NCI-H524 treated with DMSO at 0.1 percent for 48 hours (cell line): ENCODE measurements at places on chromosomes 1 and 21.

GRCh38 chr1:50703240-50703639, 256.8 kb downstream of the FAF1 start:
- no peak for DNase-seq

GRCh38 chr1:100268202-100268601, 2.2 kb downstream of the RTCA start:
- no peak for DNase-seq

DNA sequence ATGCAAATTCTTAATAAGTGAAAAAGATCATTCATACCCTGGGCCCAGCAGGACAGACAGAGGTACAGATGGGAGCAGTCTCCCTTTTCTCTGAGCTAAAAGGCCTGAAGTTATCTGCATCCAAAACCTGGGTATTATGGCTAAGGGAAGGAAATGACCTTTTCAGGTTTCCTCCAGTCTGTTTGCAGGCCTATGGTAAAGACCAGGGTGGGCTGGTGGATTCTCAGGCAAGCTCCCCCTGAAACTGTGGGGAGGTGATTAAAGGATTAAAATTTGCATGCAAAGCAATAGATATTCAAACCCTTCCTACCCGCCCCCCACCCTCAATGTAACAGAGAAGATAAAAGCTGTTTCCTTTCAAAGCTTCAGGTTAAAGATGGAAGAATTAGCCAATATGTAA, 471.8 kb upstream of the RUNX1 start:
- no peak for DNase-seq

DNA sequence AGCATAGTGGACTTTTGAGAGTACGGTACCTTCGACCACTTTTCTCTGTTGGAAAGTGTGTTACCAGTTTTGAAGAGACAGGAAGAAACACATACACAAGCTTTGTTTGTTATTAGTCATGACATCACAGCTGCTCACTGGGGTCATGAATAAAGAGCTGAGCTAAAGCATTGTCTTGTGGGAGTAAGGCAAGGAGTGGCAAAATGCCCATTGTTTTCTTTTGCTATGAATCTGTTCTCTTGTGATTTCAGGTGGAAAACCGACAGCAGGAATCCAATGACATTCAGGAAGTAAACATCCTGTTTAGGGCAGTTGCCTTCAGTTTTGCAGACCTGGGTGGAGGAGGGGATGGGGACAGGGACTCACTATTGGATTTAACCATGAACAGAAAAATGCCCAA, 66.2 kb downstream of the RGL1 start:
- DNase-seq: no peak

DNA sequence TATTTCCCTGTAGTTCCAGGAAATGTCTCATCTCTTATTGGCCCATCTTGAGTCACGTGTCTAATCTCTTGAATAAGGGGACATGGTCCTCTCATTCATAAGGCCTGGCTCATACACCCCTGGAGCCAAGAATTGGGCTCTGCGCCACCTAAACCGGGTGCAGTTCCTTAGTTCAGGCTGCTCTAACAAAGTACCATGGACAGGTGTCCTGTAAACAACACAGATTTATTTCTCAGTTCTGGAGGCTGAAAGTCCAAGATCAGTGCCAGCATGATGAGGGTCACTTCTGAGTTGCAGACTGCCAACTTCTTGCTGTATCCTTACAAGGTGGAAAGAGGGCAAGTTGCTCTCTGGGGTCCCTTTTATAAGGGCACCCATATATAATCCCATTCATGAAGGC, 60.2 kb upstream of the VAMP3 start:
- DNase-seq: no peak

- DNase-seq: no peak
These were observed 801 bp upstream of the GORAB start for GRCh38 chr1:170530972-170531757.

- no peak for DNase-seq
These were observed 5.3 kb upstream of the WNT9A start for GRCh38 chr1:227953022-227953412.

- DNase-seq: no peak
These were observed 41.7 kb upstream of the COA6 start for GRCh38 chr1:234331507-234331906.

GRCh38 chr1:76269155-76269554, 194.6 kb downstream of the ST6GALNAC3 start:
- DNase-seq: peak; percentile 5

DNA sequence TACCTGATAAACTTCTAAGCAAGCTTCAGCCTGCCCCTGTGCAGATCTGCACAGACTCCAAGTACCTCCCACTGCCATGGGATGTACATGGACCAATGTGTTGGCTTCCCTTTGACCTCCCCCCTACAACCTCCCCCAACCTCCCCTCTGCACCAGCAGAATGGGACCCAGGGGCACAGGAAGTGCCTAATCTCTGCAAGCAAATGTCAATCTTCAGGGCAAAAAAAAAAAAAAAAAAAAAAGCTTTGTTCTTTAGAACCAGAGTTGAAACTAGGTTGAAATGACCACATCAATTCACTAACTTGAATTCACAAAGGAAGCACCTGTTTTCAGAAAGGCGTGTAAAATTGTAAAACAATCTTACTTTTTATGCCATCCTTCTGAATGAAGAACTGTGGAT, 53.9 kb upstream of the TIAM1 start:
- DNase-seq: no peak

GRCh38 chr1:151860504-151861187, 7.1 kb upstream of the THEM5 start:
- DNase-seq: no peak

DNA sequence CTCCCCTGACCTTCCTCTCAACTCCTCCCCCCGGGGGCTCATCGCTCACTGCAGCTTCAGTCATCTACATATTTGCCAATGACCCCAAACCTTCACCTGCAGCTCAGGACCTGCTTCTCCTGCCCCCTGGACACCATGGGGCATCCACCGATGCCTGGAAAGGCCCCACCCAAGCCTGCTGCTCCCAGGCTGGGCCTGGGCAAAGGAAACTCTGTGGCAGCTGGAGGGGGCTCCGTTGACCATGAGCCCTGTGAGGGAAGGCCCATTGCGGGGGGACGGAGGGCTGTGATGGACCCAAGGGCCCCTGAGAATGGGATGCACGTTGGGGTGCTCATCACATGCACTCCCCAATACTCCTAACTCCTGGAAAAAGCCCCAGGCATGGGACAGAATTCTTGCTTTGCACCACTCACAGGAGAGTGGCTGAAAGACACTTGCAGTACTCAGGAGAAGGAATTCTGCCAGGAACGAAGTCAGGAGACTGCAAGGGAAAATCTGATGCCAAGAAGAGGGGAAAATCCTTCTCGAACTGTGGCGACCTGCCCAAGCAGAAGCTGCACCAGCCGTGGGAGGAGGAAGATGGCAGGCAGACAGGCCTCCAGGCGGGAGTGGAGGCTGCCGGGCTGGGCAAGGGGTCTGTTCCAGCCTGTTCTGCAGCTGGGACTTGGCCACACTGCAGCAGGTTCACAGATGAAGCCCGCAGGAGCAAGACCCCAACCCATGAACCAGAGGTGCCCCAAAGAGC, 18.4 kb downstream of the MATN1 start:
- DNase-seq: no peak

GRCh38 chr1:77632216-77632615, 50.2 kb downstream of the ZZZ3 start:
- DNase-seq: no peak

DNA sequence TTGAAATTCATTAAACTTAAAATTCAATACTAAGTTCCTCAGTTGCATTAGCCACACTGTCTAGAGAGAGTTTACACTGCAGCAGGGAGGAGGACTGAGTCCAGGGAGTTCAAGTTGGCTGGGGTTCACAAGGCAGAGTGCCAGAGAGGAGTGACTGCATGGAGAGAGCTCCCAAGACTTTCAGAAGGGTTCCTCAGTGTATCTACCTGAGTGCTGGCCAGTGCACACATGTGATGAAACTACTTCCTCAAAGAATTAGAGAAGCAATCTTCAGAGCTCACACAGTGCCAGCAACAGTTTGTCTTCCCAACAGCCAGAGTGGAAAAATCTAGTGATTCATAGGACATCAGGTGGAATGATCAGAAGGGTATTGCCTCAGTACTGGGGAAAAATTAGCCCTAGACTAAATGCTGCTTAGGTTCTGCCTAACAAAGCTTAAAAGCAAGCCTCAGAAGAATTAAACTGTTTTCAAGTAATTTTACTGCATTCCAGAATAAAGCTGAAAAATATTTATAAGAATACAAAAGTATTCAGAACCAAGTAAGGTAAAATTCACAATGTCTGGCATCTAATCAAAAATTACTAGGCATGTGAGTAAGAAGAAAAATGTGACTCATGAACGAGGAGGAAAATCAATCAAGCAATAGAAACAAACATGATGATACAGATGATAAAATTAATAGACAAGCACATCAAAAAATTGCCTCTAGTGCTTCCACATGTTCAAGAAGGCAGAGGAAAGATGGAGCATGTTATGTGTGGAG, 10.4 kb upstream of the WNT3A start:
- DNase-seq: no peak

GRCh38 chr1:185291159-185291558, 25.9 kb downstream of the IVNS1ABP start:
- no peak for DNase-seq

DNA sequence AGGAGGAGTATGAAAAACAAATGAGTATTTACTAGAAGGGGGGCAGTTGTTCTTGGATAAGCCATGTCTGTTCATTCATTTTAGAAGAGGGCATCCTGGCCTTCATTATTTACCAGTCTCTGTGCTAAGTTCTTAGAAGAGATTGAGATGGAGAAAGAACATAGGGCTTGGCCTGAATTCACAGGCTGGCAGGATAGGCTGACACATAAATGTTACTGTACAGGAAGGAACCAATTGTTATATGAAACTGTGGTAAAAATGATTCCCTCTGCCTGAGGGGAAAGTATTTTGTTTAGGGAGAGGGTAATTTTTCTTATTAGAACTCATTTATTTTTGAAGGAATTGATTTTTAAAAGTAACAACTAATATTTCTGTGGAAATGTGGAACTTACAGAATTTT, 99.5 kb downstream of the MAN1A2 start:
- no peak for DNase-seq

- no peak for DNase-seq
These were observed 20.5 kb upstream of the FRRS1 start for GRCh38 chr1:99786751-99787501.

GRCh38 chr1:116439701-116440100, 66.7 kb downstream of the ATP1A1 start:
- no peak for DNase-seq

- no peak for DNase-seq
These were observed 9.0 kb downstream of the TRAF5 start for GRCh38 chr1:211335522-211336157.

DNA sequence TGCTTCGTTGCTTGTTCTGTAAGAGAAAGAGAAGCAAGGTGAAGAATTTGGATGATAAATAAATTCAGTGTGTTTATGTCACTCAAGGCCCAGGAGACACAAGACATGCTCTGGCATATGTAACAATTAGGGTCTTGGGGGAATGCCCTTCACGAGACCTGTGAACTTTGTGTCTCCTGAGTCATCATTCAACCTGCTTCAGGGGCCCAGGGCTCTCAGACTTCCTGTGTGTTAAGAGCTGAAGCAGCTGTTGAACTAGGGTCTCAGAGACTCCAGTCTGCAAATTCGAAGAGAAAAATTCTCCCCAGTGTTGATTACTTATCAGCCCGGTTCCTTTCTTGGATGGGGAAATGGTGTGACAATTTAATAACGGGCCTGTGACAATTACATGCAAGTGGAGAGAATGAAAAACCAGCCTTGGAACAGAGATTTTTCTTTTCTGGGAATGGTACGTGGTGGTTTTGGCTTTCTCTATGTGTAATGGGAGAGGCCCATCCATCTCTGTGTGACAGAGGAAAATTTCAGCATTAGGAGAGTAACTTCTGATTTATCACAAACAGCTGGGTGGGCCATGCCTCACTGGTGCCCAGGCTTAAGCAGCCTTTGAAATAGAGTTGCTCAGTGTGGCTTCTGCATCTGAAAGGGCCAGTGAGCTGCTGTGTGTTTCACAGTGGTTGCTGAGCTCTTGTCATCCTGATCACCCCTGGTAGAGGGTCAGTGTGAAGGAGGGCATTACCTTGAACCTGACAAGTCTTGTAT, 22.4 kb downstream of the HUNK start:
- no peak for DNase-seq

DNA sequence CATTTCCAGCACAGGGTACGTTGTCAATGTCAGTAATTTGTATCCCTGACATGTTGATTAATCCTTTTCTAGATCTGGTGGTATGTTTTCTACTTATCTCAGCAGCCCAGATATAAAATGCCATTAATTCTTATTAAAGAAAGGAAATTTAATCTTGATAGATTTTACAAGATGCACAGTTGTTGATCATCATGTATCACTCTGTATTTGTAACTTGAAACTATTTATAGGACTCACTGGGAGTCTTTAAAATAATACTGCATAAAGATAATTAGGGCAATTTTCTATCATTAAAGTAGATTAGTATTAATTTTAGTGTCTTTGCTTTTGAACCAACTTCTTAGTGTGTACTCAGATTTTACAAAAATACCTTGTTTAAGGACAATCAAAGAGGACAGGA, 84.9 kb downstream of the GREM2 start:
- no peak for DNase-seq

- DNase-seq: no peak
These were observed 40.8 kb downstream of the SLC37A1 start for GRCh38 chr21:42554251-42554961.

GRCh38 chr1:71043065-71043464, 4.6 kb downstream of the PTGER3 start:
- no peak for DNase-seq

- no peak for DNase-seq
These were observed 178.8 kb downstream of the CDC7 start for GRCh38 chr1:91679446-91679845.

- DNase-seq: no peak
These were observed 8.9 kb downstream of the RALGPS2 start for GRCh38 chr1:178733972-178734371.
